ENCODE measurements at places on chromosomes 12 and 14.

GRCh38 chr12:52391618-52392002 is 6.2 kb upstream of the KRT84 start:
- peak; percentile 7 for DNase-seq

GRCh38 chr12:65090461-65090860 is 30.6 kb downstream of the WIF1 start:
- no peak for DNase-seq

DNA sequence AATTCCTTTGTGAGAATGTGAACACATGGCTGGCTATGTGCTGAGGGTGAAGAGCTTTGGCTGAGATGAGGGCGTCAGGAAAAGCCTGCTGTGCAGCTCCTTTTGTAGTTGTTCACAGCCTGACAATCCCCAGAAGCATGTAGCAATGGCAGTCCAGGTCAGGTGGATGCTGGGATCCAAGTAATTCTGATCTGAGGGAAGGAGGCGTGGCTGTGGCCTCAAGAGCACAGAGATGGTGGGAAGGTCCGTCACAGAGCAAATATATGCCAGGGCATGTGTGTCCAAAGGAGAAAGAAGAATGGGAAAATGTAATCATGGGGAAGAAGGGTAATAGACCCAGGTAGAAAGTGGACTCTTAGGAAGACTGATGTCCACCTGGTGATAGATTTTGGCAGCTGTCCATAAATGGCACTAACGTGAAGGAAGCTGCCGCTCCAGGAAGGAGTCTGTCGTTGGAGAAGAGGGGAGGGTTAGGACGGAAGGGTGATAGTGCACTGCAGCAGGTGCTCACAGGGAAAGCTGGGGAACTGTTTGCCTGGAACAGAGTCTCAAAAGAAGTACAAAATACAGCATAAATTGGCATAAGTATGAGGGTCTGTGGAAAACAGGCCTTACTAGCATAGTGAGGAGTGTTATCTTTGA is 13.8 kb downstream of the MGST1 start:
- DNase-seq, result no peak

DNA sequence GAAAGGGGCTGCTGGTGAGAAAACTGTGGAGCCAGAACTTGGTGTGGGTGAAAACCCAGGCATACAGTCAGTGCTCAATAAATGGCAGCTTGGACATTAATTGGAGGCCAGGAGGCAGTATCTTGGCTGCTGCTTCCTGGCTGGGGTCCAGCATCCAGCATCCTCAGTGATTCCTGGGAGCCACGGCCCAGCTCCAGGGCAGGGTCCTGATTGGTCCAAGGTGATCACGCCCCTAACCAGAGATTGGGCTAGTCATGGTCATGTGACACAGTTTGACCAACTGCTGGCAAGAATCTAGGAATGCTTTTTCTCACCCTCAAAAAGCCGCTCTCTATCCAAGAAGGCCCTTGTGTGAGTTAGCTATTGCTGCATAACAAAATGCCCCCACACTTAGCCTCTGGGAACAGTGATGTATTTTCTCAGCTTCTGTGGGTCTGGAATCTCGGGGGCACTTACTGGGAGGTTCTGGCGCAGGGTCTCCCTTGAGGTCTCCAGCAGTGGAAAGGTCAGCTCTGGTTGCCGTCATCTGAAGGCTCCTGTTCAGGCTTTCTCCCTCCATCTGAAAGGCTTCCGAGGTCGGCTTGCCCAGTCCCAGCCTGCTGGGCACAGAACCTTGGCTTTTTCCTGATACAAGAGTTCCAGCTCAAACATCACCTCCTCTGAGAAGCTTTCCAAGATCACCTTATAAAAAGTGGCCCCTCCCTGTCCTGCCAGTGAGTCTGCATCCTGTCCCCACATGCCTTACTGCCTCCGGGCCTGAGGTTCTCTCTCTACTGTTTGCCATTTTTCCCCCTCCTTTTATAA is 119.2 kb upstream of the NCOR2 start:
- no peak for DNase-seq

DNA sequence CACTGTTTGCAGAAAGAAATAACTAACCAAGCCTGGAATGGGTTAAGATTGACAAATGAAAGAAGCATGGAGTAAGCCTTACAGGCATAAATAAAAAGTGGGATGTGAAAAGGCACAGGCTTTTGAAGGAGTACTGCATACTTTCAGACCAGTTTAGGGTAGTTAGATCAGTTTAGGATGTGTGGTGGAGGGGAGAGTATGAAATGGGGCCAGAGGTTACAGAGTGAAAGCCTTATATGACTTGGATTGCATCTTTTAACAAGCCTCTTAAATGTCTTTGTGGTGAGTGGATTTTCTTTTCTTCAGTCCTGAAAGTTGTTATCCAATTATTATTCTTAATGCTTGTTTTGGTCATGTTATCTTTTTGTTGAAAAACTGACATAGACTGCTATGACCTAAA is 52.2 kb upstream of the TRHDE start:
- DNase-seq, result no peak

DNA sequence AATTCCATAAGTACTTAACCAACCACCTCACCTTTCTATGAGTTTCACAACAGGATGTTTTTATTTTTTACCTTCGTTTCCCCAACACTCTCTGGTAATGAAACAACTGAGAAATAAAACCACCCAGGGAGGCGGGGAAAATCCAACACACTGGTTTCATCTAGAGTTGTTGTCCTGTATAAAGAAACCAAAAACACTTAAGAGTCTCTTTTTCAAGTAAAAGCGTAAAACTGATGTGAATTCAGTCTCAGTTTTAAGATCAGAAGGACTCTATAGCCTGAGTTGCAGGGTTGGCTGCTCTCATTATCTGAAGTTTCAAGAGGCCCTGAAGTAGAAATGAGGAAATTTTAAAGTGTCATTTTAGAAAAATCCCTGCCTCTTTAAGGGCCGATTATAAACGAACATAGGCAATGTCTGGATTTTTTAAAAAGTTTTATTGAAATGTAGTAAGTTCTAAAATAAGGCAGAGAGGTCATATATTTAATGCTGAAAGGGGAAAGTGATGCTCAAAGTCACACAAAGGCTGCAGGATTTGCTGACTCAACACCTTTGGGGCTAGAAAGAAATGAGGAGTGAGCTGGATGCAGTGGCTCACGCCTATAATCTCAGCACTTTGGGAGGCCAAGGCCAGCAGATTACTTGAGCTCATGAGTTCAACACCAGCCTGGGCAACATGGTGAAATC is 27.2 kb downstream of the HIGD1C start:
- DNase-seq, result no peak

All from C1 segment of cervical spinal cord (tissue), 14 donors.